Activated T-cell treated with anti-CD3 and anti-CD28 coated beads for 24 hours (primary cell): ENCODE measurements at places on chromosomes 7 and 10.

DNA sequence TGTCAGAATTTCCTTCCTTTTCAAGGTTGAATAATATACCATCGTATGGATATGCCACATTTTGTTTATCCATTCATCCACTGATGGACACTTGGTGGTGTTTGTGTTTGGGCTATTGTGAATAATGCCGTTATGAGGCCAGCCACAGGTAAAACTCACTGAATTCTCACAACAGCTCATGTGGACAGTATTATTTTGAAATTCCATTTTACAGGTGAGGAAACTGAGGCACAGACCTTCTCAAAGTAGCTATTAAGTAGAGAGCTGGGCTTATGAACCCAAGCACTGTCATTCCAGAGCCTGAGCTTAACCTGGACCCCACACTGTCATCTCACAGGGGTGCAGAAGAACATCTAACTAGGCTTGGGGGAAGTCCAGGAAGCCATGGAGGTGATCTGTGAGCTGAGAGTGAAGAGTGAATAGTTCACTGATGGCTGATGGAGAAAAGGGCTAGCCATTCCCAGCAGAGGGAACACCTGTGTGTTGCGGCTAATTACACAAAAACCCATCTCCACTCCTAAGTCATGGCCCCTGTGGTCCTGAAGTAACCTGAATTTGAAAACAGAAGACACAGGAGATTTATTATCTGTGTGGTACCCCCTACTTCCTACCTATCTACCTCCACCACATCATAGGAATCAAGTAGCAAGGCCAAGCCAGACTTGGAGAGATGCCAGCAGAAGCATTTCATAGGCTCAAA, 8.7 kb downstream of the INMT start:
- DNase-seq, result no peak

DNA sequence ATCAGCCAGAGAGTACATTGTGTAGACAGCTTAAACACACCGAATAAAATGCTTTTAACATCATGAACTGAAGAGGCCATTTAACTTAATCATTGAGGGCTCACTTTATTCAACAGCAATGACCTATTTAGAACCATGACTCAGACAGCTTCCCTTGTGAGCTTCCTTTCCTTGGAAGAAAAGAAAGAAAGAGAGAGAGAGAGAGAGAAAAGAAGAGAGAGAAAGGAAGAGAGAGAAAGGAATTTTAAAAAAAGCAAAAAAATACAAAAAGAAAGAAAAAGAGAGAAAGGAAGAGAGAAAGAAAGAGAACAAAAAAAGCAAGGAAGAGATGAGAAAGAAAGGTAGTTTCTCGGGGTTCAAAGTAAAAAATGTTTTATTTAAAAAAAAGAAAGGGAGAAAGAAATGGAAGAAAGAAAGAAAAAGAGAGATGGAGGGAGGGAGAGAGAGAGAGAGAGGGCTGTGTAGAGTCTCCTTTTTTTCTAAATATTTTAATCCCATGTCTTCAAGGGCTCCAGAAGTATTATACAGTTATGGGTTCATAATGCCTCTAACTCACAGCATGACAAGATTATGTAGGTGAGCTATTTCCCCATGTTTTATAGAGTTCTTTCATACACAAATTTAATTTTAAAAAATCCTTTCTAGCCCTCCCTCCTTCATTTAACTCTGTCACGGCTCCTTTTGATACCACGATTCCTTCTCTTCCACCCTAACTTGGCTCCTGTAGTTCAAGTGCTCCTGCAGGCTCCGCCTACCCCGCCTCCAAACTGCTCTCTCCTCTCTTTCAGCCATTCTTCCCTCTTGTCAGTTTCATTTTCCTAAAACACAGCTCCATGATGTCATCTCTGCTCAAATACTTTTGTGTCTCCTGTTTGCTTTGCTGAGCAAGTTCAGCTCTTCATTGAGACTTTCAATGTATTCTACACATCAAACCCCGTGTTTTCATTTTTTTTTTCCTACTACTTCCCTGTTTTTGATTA, 85.5 kb downstream of the PRTFDC1 start:
- no peak for DNase-seq

- no peak for DNase-seq
Observed at GRCh38 chr7:45978731-45979211, 57.7 kb upstream of the IGFBP3 start.

DNA sequence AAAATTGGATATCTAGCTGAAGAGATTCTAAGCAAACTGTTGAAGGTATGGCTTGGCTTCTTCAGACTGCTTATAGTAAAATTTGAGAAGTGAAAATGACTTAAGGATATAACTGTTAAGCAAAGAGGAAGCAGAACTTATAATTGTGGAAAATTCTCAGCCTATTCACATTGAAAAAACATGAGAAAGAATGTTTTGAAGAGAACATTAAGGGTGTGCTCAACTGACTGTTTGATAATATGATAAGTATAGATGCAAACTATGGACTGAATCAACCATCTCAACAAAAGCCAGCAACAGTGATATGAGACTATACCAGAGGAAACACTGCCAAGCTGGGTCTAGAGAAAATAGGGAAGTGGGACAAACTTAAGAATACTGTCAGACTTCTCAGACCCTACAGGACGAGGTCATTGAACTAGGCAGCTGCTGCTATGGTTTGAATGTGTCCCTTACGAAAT, 133.1 kb upstream of the PPP1R3A start:
- no peak for DNase-seq

DNA sequence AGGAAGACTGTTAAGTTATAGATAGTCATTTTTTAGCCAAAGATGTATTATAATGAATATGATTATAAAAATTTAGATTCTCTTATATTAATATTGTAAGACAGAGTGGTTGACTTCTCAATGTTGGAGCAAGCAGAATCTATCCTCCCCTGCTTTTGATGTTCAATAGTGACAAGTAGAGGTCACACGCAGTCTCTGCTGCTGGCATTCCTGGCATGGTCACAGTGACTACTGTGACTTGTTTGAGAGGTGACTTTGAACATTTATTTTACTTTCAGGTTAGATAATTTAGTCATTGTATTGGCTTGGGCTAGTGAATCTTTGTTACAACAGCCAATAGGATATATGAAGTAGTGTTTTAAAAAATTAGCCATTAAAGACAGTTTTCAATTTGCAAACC, 13.7 kb upstream of the CD36 start:
- no peak for DNase-seq

DNA sequence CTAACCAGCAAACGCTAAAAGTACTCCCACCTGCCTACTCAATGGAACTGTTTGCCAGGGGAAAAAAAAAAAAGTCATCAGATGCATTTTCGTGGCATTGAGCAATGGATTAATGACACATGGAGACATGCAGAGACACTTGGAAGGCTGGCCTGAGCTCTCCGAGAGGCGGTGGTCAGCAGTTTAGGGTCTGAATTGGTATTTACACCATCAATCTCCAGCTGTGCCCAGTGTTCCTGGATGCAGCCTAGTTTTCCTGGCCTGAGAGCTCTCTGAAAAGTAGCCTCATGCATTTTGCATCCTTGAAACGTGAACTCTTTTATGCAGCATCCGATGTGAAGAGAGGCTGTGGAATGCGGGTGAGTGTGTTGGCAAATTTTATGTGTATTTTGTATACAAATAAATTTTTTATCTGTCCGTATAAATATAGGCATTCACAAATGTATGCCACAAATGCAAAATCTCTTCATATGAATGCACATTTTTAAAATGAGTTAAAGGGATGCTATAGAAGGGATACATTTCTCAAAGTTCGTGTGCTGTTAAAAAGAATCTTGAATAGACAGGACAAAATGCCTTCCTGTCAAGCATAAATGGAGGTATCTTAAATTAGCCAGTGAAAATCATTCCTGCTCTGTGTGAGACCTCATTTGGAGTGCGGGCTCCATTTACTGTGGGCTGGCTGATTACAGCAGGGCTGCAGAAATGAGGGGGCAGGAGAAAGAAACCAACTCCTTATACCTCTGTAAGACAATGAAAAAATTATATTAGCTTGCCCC, 137.7 kb upstream of the PFKP start:
- no peak for DNase-seq

GRCh38 chr10:63553031-63553430, 31.8 kb downstream of the REEP3 start:
- no peak for DNase-seq

DNA sequence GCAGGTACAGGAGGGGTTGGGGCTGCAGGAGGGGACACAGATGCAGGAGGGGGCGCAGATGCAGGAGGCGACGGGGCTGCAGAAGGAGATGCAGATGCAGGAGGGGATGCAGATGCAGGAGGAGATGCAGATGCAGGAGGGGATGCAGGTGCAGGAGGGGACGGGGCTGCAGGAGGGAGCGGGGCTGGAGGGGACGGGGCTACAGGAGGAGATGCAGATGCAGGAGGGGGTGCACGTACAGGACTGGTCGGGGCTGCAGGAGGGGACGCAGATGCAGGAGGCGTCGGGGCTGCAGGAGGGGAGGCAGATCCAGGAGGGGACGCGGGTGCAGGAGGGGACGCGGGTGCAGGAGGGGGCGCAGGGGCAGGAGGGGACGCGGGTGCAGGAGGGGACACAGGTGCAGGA, 66.5 kb downstream of the VWA2 start:
- DNase-seq, result no peak

GRCh38 chr10:93816123-93816747, 58.5 kb downstream of the LGI1 start:
- DNase-seq, result peak; percentile 17

GRCh38 chr7:114375907-114376306, 38.7 kb upstream of the FOXP2 start:
- no peak for DNase-seq

DNA sequence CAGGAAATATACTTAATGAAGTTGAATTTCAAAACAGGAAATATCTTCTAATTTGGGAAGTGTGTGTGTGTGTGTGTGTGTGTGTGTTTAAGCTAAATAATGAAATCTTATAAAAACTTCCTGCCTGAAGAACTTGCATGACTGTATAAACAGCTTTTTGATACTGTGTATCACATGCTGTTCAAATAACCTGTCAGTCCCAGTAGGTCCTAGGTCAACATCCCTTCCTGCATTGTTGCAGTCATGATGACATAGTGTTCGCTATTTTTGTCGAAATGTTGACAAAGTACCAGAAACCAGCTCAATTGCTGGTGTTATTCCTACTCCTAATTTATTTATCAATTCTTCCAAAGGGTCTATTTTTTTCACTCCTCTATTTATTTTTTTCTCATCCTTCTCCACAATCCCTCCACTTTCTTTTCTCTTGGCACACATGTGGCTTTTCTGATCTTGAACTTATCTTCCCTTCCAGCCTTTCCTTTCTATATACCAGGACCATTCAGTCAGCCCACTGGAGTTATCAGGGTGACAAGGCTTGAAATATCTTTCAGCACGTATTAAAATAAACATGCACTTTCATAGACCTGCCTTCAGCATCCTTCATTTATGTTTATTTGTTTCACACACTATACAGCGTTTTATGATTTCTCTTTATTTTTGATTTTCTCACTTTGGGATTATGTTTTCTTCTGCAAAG, 115.8 kb downstream of the PLXDC2 start:
- no peak for DNase-seq

DNA sequence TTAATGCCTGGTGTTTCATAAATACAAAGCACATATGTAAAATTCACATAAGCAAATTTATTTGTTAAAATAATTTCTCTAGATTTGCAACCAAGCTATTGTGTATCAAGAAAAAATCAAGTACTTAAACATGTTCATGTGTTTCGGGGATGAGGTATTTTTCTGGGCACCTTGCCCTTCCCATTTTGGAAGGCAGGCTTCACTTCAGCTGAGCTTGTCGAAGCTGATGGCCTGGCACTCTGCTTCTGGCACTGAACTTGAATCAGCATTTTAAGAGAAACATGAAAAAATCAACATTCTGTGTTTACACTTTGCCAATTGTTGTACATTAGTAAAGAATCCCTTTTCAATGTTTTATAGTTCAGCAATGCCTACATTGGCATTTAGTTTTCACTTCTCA, 179.1 kb upstream of the STEAP4 start:
- DNase-seq, result no peak

DNA sequence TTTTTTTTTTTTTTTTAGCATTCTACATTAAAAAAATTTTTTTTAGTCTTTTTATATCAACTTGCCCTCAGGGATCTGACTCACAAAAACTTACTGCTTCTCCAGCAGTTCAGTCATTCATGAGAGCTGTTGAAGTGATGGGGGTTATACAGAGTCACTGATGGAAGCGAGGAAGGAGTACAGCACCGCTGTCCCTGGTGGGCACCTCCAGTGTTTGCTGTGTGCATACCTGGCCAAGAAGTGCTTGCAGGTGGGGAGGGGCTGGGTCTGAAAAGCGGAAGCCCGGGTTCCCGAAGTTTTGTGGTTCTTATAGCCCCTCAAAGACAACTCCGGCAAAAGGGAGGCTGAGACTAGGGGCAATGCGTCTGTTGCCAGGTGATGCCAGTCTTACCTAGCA, 46.2 kb downstream of the MINDY4 start:
- DNase-seq, result no peak

- no peak for DNase-seq
Observed at GRCh38 chr7:158061026-158061630, 526.5 kb downstream of the PTPRN2 start.

DNA sequence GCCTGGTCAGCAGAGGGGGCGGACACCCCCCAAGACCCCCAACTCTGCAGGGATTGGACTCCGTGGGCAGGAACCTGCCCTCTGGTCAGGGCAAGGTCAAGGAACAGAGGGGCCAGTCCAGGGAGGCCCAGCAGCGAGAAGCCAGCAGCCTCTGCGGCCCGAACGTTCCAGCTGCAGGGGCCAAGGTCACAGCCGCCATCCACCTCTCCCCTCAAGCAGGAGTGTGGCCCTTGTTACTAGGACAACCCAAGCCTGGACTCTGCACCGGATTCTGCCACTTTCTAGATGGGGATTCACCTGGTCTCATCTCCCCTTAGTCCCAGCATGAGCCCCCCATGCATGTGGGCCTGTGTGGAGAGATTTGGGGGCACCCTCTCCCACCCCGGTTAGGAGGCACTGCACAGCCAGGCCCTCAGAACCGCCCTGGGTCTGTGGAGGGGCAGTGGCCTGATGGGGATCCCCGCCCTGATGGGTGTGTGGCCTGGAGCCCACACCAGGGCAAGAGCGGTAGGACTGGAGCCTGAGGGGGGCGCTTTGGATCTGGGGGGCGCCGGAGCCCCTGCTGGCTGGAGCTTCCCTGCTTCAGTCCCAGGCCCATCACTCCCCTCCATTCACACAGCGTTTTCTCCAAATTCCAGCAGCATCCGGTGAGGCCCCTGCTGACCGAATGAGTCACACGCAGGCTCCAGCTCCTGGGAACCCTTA, 18.1 kb downstream of the ADGRA1 start:
- DNase-seq, result no peak

- no peak for DNase-seq
Observed at GRCh38 chr10:75450075-75450445, 18.6 kb downstream of the LRMDA start.

GRCh38 chr10:62992145-62992721, 140.9 kb upstream of the NRBF2 start:
- no peak for DNase-seq
